Activated T-cell treated with anti-CD3 and anti-CD28 coated beads for 1 hour (primary cell): ENCODE measurements at places on chromosomes 1 and 21.

DNA sequence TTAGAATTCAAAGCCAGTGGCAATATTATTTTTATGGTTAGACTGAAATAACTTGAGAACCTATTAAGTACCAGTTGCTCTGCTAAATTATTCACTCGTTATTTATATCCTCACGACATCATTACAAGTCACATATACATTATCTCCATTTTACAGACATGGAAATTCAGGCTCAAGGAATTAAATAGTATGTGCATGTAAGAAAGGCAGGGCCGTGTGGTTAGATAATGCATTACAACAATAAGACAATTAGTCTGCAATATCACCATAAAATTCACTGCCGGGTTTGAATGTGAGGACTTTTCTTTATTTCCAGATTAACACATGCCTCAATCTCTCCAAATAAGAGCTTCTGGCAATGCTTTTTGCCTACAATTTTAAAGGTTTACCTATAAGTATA lies 523.4 kb downstream of the PTBP2 start:
- DNase-seq, result no peak

GRCh38 chr21:42515708-42516502 lies 2.3 kb downstream of the SLC37A1 start:
- DNase-seq, result no peak

DNA sequence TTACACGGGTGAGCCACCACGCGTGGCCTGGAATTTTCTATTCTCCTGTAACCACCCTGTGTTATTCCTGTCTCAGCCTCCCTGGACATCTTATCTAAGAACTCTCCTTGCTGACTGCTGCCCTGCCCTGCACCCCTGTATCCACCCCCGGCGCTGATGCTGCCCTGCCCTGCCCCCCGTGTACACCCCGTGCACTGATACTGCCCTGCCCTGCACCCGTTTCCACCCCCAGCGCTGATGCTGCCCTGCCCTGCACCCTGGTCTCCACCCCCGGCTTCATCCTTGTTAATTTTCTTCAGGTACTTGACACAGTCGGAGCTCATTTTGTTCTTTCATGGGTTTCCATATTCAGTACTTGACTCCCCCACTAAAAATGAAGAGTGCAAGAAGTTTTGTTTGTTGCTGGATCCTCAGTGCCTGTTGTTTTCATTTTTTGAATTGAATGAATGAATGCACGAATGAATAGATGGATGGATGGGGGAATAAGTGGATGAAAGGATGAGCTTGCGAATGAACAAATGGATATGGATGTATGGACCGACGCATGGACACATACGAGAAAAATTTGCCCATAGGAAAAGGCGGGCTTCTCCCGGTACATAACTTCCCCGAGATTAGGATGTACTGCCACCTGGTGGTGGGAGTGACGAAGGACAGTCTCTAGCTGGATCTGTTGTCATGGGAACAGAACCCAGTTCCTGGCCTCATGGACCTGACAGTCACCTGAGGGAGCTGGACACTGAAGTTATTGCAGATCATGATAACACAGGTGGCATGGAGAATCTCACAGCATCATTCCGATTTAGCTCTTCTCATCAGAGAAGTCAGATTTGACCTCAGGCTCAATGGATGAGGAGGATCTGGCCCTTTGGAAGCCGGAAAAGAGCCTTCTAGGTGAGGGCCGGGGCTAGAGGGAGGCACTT lies 14.9 kb downstream of the AADACL4 start:
- DNase-seq, result peak; percentile 57

DNA sequence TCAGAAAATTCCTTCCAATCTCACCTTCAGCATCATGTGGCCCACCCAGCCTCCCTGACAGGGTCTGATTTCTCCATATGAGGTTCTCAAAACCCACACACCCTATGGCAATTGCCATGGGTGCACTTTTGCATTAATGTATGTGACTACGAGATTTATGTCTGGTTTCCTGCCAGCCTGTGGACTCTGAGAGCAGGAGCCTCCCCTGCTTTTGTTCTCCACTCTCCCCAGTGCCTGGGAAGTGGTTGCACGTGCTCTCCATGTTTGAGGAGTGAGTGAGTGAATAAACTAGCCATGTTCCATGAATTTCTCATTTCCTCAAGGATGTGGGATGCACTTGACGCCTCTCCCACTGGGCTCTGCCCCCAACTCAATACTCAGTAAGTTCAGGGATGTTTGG lies 91.2 kb downstream of the ACTL8 start:
- DNase-seq, result no peak

- no peak for DNase-seq
Measured at GRCh38 chr1:209434631-209435217, 148.8 kb upstream of the CAMK1G start.

GRCh38 chr1:177891809-177892208 lies 78.0 kb downstream of the SEC16B start:
- no peak for DNase-seq

DNA sequence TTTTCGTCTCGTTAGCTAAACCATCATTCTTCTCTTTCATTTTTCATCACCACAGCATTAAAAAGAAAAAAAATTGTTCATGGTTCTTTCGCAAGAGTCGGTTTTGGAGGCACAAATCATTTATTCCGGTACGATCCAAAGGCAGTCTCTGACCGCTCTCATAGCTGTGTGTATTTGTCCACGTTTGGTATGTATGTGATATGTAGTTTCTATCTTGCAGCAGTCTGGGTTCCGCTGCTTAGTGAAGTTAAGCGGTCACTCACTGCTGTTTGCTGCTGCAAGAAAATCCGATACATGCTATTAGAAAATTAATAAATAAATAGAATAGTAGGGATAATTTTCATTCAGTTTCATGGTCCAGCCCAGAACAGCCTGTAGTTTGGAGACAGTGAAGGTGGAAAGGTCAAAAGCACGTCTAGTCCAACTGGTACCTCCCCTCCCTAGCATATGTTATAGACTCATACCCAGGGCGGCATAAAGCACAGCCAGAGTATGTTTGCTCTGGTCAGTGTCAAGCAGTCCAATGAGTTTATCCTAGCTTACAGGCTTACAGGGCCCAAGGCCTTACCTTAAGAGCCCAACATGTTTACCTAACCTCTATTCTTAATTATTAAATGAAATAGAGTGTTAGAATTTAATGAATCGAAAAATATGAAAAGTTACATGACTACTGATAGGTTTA lies 2.5 kb downstream of the FMN2 start:
- DNase-seq, result no peak

- DNase-seq, result no peak
Measured at GRCh38 chr1:171600862-171601261, 21.2 kb upstream of the MYOCOS start.

- no peak for DNase-seq
Measured at GRCh38 chr1:37034121-37035013, at the start of gene GRIK3. TSS of gene GRIK3 (minus strand) at chr1:37034515. CDS start at chr1:37034108, 407 bp downstream.

GRCh38 chr1:58165073-58165472 lies 381.5 kb downstream of the OMA1 start:
- no peak for DNase-seq

DNA sequence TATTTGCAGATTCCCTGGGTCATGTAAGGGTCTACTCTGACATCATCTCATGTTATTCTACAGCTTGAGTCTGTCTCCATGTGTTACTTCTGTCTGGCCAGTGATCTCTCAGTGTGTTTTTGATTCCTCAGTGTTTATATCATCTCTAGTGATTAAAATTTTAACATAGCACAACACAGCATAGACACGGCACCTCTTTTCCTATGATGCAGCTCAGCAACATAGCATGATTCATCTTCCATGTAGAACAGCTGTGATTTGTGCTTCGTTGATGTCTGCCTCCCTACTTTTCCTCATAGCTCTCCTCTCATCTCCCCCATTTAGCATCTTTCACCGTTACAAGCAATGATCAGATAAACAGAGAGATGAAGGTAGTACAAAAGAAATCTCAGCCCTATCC lies 163.9 kb upstream of the DPT start:
- DNase-seq, result no peak

DNA sequence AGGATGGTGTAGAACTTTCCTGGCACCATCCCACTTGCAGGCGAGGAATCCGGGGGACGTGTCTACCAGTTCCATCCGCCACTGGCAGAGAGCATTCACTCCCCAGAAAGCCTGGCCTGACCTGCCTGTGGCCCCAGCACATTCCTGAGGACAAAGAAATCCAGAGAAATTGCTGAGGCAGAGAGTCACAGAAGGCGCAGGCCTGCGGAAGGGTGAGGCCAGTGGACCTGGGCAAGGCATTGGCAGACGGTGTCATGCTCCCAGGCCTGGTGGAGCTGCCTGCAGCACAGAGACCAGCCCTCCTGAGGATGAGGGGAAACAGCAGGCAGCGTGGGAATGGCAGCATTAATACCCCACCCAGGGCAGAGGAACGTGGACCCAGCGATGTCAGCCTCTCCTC lies 81.2 kb upstream of the F3 start:
- no peak for DNase-seq

- no peak for DNase-seq
Measured at GRCh38 chr21:45572783-45573451, 30.7 kb upstream of the SLC19A1 start.

DNA sequence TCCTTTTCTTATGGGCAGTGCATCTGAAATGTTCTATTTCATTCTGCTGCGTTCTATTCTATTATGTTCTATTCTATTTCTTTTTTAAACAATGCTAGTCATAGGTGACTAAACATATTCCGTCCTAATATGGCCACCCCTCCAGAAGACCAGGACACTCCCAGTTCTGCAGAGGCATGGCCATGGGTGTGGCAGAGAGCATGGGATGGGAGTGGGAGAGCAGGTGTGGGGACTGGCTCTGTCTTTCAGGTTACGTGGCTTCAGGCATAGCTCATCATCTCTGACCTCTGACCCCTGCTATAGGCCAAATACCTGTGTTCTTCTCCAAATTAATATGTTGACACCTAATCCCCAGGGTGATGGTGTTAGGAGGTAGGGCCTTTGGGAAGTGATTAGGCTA lies 33.4 kb upstream of the TLR5 start:
- DNase-seq, result no peak

GRCh38 chr1:240501115-240501514 lies 110.8 kb downstream of the GREM2 start:
- no peak for DNase-seq

- no peak for DNase-seq
Measured at GRCh38 chr1:230307213-230307612, 118.9 kb downstream of the PGBD5 start.

DNA sequence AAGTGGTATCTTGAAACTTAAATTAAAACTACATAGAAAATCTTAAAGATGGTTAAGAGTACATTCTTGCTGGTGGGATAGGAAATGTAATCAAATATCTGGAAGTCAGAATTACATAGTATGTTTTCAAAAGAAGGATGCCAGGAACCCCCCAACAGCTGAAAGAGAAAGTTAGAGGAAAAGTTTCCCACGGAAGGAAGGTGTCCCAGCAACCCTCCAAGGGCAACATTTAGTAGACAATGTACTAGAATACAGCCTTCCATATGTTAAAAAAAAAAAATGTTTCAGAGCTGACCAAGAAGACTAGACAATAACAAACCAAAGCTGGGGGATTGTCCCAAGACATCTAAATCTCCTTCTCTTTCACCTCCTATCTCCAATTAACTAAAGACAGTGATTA lies 2.2 kb downstream of the DEDD start:
- DNase-seq, result no peak

DNA sequence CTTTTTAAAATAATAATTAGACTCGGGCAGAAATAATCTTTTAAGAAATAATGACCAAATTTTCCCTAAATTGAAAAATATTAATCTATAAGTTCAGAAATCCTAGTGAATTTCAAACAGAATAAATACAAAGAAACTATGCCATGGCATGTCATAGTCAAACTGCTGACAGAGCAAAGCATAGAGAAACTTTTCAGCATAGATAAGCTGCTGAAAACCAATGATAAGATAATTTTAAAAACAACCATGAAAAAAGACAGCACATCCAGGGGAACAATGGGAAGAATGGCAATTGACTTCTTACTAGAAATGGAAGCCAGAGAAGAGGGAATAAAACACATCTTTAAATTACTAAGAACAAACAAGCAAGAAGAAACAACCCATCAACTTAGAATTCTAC lies 19.8 kb downstream of the CD1D start:
- DNase-seq, result no peak

GRCh38 chr1:77834771-77835334 lies 53.6 kb upstream of the NEXN start:
- no peak for DNase-seq

GRCh38 chr1:152458384-152459185 lies 44.5 kb upstream of the CRNN start:
- peak; percentile 69 for DNase-seq

DNA sequence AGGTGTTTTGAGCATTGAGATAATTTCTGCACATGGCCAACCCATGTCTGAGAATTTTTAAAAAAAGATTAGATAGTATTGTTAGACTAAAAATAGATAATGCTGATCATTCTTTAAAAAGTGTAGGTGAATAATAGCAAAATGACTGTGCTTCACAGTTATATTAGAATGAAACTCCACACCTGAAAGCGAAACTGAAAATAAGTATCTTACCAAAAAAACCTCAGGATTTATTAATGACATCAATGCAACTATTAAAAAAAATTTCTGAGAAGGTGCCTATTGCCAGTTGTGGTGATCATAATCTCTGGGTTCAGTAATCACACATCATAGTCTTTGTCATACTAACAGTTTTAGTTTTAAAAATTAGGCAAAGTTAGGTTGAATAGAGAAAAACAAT lies 36.5 kb downstream of the PLA2G4A start:
- DNase-seq, result no peak

DNA sequence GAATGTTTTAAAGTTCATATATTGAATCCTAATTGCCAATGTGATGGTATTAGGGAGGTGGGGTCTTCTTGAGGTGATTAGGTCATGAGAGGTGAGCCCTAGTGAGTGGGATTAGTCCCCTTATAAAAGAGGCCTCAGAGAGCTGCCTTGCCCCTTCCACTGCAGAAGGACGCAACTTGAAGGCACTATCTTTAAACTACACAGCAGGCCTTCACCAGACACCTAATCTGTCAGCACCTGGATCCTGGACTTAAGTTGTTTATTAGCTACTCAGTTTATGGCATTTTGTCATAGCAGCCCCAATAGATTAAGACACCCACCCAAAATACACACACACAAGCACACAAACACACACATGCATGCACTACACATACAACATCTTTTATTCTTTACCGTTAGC lies 61.4 kb downstream of the DAB1 start:
- no peak for DNase-seq

GRCh38 chr1:236315518-236315917 lies 33.8 kb upstream of the ERO1B start:
- no peak for DNase-seq

DNA sequence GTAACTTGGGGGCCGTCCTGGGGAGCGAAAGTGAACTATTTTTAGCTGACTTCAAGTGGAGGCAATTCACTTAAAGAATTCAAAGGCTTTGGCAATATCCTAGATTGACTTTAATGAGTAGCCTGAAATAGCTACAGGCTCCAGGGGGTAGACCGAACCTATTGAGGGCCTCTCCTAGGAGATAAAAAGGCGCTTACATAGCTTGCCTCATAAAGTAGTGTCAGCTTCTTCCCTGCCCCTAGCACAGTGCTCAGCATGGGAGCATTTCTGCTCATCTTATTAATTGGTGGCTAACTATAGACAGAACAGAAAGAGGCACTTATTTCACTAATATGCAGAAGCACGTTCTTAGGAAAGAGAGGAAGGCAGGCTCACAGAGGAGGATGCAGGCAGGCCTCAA lies 12.3 kb upstream of the CTNNBIP1 start:
- DNase-seq, result no peak

- DNase-seq, result peak; percentile 12
Measured at GRCh38 chr1:229058111-229058561, 212.8 kb upstream of the RAB4A start.
